ENCODE measurements at places on chromosomes 7 and 10.

DNA sequence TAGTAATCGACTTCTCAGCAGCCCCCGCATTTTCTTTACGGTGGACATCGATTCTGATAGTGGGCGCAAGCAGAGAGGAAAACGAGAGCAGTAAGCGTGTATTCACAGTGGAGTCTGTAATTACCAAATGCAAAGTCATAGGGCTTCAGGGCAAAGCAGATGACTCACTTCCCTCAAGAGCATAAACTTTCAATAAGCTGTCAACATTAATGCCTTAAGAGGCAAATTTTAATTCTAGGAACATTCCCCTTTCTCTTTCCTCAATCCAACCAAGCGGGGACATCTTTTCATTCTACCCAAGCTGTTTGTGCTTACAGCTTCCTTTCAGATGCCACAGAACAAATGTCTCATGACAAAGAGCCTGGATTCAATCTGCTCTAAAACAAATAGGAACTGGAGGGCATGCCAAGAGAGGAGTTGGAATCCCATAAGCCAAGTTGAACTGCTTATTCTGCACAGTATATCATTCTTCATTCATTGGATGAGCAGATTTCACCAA, 48.6 kb downstream of the MALSU1 start:
- no peak for DNase-seq

GRCh38 chr7:916291-916941, 38.1 kb downstream of the ADAP1 start:
- DNase-seq, result no peak

GRCh38 chr10:93062514-93063143, 2.0 kb downstream of the CYP26C1 start:
- DNase-seq, result no peak

DNA sequence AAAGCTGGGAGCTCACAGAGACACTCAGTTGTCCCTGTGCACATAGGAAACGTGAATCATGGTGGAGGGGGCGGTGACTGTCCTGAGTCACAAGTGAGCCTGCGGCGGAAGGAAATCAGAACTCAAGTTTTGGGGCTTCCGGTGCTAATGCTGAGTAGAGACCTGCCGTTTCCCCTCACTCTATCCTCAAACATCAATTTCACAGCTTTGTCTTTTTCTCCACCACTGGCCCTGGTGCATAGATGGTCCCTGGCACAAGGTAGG, 21.9 kb downstream of the ADCYAP1R1 start:
- no peak for DNase-seq

GRCh38 chr7:75881436-75882095, 2.7 kb downstream of the RHBDD2 start:
- DNase-seq, result no peak

DNA sequence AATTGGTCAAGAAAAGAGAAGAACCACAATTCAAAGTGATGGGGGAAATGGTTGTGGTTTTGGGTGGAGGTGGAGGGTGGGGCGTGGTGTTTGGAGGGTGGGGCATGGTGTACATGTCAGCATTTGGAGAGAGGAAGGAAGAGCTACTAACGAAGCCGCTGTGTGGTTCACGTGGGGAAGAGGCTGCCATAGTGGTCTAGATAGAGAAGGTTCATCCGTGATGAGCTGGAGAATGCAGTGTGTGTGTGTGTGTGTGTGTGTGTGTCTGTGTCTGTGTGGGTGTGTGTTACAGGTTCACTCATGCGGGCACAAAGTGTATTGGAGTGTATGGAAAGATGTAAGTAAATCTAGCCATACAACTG, 6.1 kb upstream of the VCL start:
- peak; percentile 42 for DNase-seq

DNA sequence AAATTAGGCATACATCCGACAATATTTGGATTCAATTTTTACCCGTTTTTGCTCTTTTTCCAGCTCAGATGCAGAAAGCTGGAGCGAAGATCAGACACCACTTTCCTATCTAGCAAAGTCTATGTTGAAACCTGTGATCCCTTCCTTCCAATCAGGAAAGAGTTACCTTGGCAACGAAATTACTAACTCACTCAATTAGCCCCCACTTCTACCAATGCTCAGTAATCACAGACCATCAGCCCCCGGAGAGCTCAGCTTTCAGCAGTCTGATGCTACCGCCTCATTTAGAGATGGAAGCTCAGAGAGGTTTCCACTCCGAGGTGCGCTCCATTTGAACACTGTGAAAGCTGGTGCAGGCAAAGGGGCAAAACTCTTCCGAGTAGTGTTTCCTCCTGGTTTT, 6.7 kb downstream of the FRAT1 start:
- DNase-seq, result no peak

DNA sequence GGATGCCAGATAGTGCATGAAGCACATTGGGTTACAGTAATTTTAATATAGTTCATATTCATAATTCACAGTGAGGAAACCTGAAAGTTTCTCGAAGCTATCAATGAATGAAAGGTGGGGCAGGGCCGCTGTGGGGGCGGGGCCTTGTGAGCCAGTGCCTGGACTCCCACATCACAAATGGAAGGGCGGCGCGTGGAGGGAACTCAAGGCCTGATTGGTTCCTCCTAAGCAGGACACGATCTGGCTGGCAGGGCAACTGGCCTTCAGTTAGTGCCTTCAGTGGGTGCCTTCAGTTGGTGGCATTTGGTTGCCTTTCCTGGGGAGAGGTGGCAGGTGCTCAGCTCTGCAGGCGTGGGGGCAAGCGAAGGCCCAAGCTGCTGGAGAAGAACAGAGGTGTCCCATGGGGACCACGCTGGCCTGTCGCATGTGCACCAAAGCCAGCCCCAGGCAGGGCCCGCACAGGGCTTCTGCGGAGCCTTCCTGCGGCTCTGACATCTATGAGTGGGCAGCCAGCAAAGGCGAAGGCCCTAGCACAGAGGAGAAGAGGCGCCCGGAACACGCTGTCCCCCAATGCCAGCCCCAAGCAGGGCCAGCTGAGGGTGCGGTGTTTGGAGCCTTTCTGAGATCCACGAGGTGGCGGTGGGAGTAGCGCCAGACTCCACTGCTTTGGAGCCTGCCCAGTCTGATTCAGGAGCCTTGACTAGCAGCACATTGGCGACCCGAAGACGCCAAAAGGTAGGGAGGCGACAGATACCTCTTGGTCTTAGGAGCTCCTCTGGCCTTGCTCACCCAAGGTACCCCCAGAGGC, 118.0 kb upstream of the PDSS1 start:
- DNase-seq, result no peak

DNA sequence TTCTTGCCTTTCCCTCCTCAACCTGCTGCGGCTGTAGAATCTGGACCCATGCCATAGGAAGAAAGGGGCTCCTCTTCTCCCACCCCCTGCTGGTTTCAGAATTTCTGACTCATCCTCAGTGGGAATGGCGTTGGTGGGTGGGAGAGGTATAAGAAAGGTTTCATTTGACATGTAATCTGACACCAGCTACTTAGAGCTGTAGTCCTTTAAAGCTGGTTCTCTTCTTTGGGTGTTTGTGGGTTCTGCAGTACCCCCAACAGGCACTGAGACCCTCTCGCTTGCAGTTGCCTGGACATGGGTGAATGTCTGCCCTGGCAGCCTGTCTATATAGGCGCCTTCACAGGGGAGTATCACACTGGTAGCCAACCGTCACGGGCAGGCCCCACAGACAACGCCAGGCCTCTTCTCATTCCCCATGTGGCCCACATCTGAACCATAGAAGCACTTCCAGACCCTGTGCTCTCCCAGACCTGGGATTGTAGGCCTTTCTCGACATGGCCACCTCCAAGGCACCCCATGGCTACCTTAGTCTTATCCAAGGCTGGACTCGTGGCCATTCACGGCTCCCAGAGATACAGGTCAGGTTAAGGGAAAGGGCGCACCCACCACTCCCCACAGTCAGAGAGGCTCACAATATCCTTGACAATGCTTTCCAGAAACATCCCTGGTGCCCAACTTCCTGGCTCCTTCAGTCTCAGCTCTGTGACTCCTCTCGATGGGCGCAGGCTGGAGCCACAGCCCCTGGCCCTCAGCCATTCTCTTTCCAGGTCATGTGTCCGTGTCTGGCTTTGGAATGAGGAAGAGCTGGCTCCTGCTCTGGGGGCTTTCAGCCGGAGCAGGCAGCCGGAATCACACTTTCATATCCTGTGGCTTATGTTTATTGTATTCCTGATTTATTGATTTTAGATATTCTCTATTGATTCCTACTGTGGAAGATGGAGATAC, 17.5 kb downstream of the ZNF862 start:
- no peak for DNase-seq

- no peak for DNase-seq
These were observed 86.3 kb downstream of the KAT6B start for GRCh38 chr10:74912682-74913081.

DNA sequence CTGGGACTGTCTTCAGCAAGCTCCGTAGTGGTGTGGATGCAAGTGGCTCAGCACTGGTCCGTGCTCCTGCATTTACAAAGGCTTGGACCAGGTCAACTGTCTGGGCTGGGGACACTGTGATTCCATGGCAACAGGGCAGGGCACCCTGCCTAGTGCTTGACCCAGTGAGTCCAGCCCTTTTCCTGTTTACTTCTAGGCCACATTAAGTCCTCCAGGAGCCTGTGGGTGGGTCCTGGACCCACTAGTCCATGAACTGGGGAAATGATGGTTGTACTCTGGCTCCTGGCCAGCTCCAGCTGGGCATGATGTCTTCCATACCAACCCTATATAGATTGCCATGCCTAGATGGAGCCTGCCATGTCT, 152.0 kb downstream of the RPS24 start:
- DNase-seq, result no peak

DNA sequence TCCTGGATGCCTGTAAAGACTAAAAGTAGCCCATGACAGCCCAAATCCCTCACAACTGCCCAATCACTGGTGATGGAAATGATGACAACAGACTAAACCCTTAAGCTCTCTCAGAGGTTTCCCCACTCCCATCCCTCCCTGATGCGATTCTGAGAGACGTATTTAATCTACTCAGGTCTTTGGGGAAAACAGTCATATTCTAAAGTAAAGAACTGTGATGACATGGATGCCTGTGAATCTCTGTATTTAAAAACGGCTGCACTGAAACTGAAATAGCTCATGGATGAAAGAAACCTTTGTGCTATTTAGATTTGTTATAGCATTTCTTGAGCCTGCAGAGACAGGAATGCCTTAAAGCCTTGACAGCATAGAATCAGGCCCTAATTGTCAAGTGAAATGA, 28.5 kb downstream of the VPS41 start:
- DNase-seq, result no peak

- no peak for DNase-seq
These were observed 62.5 kb upstream of the LEP start for GRCh38 chr7:128178611-128179010.

GRCh38 chr7:28044825-28045224, 135.8 kb downstream of the JAZF1 start:
- DNase-seq, result no peak

- no peak for DNase-seq
These were observed 167.0 kb downstream of the ARID5B start for GRCh38 chr10:62068464-62068863.

DNA sequence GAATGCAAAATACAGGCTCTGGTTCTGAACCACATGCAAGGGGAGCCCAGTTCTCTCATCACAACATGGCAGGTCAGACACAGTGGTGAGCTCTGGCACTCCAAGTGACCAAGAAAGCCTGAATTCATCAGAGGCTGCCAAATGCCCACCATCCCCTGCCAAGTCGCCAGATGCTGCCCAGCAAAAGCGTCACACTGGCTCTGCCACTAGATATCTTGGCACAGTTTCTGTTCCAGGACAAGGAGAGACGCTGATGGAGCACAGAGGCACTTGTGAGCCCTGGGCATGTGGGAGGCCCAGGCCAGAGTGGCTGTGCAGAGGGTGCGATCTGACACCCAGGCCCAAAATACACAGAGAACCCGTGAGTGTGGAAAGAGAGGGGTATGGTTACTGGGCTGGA, 57.8 kb downstream of the GAD2 start:
- no peak for DNase-seq

GRCh38 chr10:126931544-126931943, 26.3 kb downstream of the DOCK1 start:
- no peak for DNase-seq

GRCh38 chr7:54663603-54664234, 95.3 kb downstream of the SEC61G start:
- no peak for DNase-seq

DNA sequence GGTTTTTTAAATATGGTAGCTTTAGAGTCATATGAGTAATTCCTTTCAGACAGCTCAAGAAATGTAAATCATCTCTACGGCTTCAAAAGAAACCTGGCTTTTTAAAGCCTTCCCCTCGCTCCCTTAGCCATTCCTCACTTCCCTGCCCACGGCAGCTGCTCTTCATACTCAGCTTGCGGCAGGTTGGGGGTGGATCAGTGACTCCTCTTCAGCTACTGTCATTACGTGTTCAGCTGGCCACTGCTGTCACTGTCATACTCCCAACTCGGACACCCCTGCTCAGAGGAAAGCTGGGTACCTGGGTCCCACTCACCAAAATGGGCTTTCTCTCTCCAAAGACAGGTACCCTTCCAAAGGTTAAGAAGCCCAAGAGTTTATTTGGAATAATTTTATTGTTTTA, 6.6 kb downstream of the YWHAG start:
- no peak for DNase-seq

- DNase-seq, result no peak
These were observed 19.5 kb downstream of the KCNMA1 start for GRCh38 chr10:77618117-77618516.

- DNase-seq, result no peak
These were observed 398.8 kb downstream of the TFEC start for GRCh38 chr7:115631782-115632181.

GRCh38 chr10:38157270-38157685, 63.1 kb downstream of the ZNF37A start:
- no peak for DNase-seq

DNA sequence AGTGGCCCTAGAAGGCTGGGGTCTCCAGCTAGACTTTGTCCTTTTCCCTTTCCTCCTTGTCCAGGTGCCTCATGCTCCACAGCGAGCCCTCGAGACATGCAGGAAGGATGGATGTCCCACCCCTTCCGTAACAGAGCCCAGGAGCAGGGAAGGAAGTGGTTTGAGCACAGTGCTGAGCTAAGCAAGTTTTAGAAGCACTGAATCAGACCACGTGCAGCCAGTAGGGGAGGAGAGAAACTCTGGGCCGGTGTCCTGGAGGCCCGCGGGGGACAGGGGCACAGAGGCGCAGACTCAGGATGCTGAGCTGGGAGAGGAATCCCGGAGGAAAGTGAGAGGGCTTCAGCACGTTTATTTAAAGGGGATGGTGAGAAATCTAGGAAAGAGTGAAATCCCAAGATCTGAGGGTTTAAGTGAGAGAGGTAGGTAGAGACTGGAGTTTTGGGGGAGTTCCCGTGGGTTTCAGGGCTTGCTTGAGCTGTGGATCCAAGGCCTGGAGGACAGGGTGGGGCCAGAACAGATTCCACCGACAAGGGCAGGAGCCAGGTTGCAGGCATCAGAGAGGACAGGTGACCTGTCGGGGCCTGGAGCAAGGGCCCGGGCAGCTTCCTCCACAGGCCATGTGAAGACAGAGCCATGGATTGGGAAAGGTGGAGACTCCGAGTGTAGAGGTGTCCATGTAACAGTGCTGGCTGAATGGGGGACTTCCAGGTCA, 4.4 kb upstream of the IRF5 start:
- no peak for DNase-seq

DNA sequence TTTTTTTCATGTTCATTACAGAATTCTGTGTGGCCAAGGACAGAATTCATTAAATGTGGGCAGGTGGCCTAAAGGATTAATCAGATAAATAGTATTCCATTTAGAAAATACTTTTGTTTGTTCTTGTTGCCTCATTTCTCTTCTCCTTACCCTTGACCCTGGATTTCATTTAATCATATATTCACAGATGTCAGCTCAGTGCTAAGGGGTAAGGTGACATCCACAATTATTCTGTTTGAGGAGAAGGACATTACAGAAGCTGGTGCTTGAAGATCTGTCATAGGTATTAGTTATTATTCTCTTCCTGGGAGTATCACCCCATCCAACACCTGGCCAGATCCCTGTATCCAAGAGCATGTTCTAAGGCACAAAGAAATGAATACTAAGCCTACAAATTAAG, 961.1 kb downstream of the XPNPEP1 start:
- DNase-seq, result no peak
